ENCODE measurements at places on chromosomes 3 and 15.
A peak's percentile ranks its signal among the peaks of the same experiment; 100 is the strongest.

DNA sequence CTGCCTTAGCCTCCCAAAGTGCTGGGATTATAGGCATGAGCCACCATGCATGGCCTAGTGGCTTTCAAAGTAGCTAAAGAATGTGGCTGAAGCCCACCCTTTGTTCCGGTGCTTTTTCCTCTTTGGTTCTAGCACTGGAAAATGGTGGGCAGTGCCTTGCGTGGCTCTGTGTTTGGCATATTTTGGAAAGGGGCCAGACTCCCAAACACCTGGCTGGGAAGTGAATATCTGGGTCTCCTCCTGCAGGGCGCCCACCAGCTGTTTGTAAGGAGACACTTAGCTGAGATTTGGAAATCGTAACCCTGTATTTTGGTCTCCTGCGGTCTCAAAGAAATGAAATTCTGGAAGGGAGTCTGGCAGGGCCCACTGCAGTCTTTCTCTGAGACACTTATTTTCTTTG, 336.4 kb downstream of the IL20RB start:
- ATAC-seq, result no peak

DNA sequence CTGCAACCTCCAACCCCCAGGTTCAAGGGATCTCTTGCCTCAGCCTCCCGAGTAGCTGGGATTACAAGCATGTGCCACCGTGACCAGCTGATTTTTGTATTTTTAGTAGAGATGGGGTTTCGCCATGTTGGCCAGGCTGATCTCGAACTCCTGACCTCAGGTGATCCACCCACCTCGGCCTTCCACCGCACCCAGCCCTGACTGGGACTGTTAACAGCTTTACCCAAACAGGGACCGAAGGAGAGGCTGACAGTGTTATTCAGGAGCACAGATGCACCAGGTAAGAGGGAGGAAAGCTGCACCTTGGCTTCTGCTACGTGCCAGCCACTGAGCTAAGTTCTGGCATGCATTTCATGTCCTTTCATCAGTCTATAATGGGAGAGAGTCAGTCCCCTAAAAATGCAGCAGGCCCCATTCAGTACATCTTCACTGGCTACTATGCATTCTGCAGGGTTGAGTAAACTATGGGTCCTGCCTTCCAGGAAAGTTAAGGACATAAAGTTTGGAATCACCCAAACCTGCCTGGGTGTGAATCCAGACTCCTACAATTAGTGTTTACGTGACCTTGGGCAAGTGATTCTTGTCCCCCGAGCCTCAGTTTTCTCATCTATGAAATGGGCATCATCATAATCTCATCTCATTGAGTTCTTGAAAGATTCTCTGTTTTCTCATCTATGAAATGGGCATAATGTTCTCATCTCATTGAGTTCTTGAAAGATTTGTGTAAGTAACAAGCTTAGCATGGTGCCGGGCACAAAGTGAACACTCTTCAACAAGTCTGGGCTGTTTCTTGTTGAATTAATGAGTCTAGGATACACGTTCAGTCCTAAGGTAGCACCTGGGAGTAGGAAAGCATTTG, 82.2 kb downstream of the CPN2 start:
- ATAC-seq, result no peak

GRCh38 chr3:27360113-27361078, 8.8 kb downstream of the NEK10 start:
- ATAC-seq, result no peak

GRCh38 chr15:73867426-73867825, 5.9 kb upstream of the TBC1D21 start:
- ATAC-seq, result no peak

- no peak for ATAC-seq
Observed at GRCh38 chr15:50726315-50726714, 39.2 kb downstream of the SPPL2A start.

GRCh38 chr3:176167272-176167671, 1030.0 kb downstream of the TBL1XR1 start:
- ATAC-seq, result no peak

DNA sequence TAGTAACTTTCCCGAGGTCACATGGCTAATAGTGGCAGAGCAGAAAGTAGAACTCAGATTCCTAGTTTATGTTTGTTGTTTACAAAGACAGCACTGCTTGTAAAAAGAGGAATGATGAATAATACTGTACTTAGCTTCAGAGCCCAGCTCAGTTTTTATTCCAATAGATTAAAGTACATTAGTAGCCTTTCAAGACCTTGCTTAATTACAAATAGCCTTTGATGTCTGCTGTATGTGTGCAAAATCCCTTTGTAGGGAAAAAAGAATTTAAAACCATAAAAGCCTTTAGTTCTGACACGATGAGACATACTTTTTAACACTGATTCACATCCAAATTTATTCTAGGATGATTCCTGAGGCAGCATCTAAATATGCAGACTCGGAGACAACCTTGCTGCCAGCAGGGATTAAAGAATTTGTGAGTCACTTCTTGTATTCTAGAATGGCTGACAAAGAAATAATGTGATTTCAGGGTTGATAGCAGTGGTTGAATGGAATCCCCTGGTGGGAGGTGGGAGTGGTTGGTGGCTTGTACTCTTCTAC, 324.2 kb upstream of the TGFBR2 start:
- no peak for ATAC-seq

- ATAC-seq, result no peak
Observed at GRCh38 chr15:92579931-92580470, 75.6 kb downstream of the FAM174B start.

- peak; percentile 69 for ATAC-seq
Observed at GRCh38 chr15:63250312-63250965, 27.0 kb upstream of the APH1B start.

DNA sequence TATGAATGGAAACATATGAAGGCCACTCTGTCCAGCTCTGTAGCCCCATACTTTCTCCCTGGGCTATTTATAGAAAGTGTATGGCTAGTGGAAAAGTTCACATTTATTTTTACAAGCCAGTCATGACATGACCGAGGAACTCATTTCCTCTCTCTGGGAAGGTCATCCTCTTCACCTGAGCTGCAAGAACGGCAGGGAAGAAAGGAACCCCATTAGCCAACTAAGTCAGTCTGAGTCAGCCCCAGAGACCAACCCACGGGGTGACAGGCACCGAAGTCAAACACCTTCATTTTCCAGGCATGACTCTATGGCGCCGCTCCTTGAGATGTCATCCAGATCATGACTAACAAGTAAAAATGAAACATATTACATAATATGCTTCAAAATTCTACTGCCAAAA, 4.8 kb downstream of the PAQR9 start:
- ATAC-seq, result peak; percentile 80

DNA sequence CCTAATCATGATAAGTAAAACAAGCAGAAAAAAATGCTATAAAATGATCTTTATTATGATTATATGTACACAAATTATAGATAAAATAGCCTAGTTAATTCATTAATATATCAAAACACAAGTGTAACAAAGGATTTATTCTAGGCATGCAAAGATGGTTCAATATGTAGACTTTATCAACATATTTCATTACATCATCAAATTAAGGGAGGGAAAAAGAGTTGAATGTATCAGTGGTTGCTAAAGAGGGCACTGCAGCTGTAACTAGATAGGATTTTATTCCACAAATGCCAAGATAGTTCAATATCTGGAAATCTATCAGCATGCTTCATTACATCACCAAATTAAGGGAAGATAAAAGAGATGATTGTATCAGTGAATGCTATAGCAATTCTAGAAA, 248.3 kb downstream of the LPP start:
- ATAC-seq, result no peak
